Jurkat, Clone E6-1 (cell line): ENCODE measurements at places on chromosomes 7 and 10.

GRCh38 chr7:92446869-92447344 lies 375 bp upstream of the GATAD1 start:
- DNase-seq: peak; percentile 86

DNA sequence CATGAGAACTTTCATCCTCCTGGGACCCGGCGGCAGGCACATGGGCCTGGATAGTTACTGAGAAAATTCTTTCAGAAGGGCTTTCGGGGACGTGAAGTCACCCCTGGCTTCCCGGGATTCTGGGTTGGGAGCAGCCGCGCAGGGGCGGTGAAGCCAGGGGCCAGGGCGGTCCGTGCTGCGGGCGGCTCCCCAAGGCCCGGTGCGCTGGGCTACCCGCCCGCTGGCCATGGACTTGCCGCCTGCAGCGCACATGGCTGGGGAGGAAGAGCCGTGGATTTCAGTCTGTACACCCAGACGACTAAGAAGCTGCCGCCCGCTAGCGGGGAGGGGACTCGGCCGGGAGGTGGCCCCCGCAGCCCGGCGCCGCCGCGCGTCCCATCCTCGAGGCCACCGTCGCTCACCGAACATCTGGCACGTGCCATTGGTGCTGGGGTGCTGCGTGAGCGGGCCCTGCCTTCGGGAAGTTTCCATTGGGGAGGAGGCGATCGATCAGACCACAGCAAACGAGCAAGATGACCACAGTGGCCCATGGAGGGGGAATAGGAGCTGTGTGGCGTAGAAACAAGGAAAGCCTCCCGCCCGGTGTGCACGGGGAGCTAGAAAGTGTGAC lies 64.5 kb downstream of the TMEM209 start:
- no peak for DNase-seq

GRCh38 chr7:42494199-42494710 lies 257.2 kb upstream of the GLI3 start:
- DNase-seq: no peak

- no peak for DNase-seq
Measured at GRCh38 chr10:61764486-61764885, 101.8 kb downstream of the CABCOCO1 start.

- DNase-seq: no peak
Measured at GRCh38 chr10:34260904-34261303, 554.2 kb downstream of the PARD3 start.

- DNase-seq: no peak
Measured at GRCh38 chr10:97019213-97019844, 166.4 kb downstream of the SLIT1 start.

DNA sequence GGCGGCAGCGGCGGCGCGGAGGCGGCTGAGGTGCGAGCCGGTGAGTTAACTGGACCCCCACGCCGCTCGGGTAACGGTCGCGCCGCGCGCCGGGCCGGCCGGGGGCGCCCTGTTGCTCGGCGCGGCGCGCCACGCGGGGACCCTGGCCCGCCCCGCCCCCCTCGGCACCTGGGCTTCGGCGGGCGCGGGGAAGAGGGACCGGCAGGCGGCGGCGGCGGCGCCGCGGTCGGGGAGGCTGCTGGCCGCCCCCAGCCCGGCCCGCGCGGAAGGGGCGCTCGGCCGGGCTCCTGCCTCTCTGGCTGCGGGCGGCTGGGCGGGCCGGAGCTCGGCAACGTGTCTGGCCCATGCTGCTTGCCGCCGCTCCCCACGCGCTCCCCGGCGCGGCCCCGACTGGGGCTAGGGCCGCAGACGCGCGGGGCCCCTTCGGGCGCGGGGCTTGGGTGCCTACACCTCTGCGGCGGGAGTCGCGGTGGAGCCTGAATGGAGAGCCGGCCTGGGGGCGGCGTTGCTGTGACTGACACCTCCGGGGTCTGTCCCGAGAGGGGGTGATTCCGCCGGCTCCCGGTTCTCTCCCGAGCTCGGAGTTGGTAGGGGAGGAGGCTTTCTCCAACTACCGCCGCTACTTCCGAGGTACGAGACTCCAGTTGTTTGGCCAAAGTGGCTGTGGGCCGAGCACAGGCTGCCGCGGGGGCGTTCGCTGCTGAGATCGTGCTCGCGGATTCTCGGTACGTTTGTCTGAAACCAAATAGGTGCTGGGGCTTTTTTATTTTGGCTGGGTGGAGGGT lies 494 bp downstream of the PALS2 start:
- no peak for DNase-seq
